Fibroblast of lung (primary cell): ENCODE measurements at places on chromosomes 3 and 15.

DNA sequence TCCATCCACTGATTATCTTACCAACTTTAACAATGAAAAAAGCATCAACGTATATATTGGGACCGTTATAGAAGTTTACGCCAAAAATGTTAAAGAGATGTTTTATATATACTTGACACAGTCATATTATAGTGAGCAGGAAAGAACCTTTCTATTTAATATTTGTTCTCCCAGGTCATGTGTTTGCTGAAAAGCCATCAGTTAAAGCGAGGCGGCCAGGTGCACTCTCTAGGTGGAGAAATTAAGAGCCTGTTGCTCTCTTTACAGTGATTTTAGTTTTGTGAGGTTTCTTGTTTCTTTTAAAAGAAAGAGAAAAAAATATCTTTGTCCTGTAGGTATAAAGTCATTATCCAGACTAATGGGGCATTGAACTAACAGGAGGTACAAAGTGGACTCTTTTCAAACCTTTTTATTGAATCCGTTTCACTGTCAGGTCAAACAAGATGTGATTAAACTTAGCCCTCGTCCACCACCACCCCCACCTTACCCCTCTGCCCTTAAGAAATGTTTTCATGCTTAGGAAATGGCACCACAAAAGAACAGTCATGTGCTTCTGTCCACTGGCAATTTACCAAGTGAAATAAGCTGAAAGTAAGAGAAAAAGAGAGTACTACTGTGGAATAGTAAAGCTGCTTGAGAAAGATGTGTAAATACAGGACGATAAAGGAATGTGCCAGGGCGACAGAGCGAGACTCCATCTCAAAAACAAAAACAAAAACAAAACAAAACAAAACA, 279.9 kb downstream of the PTPRG start:
- peak; percentile 89 for DNase-seq

DNA sequence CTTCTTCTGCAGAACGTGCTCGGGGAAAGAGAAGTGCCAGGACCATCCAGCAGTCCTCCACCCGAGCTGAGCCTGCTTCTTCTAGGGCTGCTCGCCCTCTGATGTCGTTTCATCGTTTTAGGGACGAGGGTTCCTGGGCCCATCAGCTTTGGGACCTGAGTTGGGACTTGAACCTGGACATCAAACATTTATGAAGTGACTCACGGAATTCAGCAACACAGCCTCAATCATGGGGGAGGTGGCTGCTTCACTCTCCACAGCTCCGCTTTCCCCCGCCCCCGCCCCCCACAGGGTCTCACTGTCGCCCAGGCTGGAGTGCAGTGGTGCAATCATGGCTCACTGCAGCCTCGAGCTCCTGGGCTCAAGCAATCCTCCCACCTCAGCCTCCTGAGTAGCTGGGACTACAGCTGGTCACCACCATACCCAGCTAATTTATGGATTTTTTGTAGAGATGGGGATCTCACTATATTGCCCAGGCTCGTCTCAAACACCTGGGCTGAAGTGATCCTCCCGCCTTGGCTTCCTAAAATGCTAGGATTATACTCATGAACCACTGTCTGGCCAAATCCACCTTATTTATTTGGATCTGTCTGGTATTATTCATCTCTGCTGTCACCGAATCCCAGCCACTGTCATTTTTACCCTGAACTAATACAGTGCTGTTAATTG, 725 bp upstream of the SCAMP2 start:
- no peak for DNase-seq

DNA sequence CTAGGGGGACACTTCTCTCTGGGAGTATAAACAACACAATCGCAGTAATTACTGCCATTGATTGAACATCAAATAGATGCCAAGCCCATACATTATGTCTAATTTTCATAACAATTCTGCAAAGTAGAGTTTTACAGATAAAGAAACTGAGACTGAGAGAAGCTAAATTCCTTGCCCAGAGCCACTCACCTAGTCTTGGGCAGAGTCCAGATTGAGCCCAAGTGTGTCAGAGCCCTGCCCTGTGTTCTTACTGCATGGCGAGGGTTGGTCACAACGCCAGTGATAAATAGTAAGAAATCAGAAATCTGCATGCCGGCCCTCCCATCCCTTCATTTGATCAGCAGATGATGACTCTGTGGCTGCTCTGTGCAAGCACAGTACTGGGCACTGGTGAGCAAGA, 106.3 kb downstream of the C3orf70 start:
- DNase-seq, result no peak

DNA sequence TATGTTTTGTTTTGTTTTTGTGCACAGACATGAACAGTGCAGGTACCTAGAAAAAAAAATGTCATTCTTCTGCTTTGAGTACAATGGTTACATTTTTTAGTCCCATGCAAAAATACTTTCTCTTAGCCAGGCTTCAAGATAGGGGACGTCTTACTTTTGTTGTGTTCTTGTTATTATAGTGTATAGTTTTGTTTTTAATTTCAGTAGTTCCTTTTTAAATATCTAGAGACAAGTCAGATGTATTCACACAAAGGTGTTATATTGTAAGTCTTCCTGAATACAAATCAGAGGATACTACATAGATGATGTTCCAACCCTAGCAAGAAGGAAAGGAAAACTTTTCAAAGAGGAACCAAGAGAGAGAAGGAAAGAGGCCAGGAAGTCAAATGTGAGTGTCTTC, 28.8 kb upstream of the IGSF11 start:
- no peak for DNase-seq

DNA sequence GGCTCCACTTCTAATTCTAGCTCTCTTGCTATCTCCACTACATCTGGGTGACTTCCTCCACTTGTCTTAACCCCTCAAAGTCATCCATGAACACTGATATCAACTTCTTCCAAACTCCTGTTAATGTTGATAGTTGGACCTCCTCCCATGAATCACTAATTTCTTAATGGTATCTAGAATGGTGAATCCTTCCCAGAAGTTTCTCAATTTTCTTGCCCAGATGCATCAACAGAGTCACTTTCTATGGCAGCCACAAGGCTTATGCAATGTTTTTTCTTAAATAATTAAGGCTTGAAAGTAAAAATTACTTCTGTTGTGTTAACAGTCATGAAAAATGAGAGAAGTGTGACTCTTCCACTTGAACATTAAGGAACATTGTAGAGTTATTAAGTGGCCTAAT, 164.3 kb downstream of the PCCB start:
- no peak for DNase-seq

DNA sequence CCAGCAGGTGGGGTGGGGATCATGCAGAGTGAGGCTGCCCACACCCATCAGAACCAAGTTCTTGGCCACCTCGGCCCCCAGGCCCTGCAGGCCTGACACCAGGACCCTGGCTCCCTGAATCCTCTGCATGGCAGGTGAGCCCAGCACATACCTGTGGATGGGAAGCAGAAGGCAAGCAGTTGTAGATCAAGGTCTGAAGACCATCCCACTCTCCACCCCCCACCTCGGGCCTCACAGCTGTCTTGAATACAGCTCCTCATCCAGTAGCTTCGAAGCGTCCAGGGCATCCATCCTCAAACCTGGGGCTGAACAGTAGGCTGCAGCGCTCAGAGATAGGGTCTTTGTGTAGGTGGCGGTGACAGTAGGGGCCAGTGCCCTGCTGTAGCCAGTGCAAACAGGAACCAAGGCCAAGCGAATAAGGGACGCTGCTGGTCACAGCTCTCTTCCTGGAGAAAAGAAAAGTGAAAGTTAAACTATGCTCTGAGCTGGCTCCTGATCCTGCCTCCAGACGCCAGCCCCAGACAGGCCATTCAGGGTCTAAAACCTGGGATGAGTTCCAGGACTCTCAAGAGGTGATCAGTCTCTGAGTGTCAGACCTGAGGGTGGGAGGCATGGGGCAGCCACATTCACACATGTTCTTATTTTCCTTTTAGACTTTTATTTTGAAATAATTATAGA, at the start of gene UBA7:
TSS of gene UBA7 (minus strand) at position 457 of the 678 bp plus-strand sequence. CDS start at position 291, 166 bp downstream.
- peak; percentile 88 for DNase-seq

- DNase-seq, result peak; percentile 6
Measured at GRCh38 chr3:185070491-185071286, 82.2 kb downstream of the C3orf70 start.

DNA sequence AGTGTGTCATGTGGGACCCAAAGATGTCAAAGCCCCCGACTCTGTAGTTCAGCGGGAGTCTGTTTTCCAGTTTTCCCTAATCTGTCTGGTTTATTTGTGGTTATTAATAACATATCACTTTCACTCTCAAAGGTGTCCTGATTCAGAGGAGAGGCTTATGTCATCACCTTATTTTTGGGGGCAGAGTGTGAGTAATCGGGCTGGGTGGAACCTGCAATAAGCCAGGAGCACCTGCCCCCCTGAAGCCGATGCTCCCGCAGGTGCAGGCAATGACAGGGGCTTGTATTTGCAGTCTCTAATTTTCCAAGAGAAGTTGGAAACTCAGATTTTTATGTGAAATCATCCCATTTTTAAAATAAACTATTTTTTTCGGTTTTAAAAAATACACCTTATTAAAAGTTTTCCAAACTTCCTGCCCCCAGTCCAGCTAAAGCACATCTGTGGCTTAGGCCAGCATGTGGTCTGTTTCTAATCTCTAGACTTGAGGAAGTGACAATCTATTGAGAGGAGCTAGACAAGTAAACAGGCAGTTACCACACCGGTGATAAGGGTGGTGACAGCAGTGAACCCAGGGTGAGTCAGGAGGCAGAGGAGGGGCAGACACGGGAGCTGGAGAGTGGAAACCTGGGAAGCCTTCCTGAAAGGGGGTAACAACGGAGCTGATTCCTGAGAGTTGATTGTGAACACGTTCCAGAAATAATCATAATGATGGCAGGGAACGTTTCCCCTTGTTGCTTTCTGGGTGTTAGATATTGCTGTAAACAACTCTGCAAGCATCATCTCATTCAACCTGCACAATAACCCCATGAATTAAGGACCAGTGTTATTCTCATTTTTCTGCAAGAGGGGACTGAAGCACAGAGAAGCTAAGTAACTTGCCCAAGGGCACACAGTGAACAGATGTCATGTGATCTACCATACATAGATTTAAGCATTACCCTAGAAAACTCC, 37.2 kb downstream of the BHLHE40 start:
- DNase-seq, result no peak

DNA sequence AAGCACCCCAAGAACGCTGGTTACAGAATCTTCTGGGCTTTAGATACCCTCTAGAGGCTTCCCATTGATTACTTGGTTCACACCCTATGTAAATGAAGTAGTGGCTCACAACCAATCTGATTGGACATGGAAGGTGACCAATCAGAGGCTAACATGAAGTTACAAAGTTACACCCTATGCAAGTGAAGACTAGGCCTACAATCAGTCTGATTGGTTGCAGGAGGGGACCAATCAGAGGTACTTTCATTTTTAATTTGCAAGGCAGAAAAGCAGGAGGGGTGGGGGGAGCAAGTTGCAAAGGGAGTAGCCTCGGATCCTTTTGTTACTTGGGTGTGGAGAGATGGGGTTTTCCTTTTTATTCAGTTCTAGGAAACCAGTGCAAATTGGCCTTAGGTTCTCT, 11.1 kb upstream of the RTP2 start:
- DNase-seq, result peak; percentile 45

GRCh38 chr3:87109465-87109864, 117.6 kb upstream of the CHMP2B start:
- DNase-seq, result no peak

DNA sequence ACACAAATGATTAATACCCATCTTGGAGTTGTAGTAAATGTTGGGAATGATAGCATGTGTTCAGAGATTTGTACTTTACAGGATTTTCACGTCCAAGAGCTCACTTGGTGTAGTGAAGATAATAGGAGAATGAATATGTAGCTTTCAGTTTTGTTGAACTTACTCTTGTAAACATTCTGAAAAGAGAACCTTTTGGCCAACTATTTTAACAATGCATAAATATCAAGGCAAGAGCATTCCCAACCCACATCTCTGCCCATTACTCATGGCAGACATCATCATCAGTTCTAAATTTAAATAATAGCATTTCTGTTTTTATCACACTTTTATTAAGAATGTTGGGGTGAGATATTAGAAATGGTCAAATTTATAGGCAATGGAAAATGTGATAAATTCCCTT, 465.2 kb upstream of the TPRG1 start:
- peak; percentile 62 for DNase-seq

GRCh38 chr3:197031315-197032285, 2.0 kb upstream of the MELTF start:
- DNase-seq, result peak; percentile 99

- DNase-seq, result no peak
Measured at GRCh38 chr3:126473292-126474168, 2.2 kb downstream of the ZXDC start.

- no peak for DNase-seq
Measured at GRCh38 chr3:15428539-15428938, 1.1 kb downstream of the EAF1 start.

GRCh38 chr15:63678393-63678792, 81.2 kb downstream of the FBXL22 start:
- DNase-seq, result no peak

DNA sequence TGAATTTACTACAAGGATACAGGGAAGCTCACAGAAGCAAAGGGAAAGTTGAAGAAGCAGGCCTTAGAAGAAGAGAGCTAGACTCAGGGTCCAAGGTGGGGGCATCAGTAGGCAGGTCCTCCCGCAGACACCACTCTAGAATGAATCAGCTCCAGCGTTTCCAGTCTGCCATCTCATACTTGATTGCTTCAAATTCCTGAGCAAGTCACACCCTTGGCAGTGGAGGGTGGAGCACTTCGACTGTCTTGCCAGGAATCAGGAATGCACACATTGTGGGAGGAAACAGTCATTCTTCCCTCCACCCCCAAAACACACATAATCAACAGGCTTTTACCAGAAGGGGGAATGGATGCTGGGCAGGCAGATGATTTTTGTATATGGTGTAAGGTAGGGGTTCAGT, 78.5 kb downstream of the CHCHD6 start:
- DNase-seq, result peak; percentile 78

DNA sequence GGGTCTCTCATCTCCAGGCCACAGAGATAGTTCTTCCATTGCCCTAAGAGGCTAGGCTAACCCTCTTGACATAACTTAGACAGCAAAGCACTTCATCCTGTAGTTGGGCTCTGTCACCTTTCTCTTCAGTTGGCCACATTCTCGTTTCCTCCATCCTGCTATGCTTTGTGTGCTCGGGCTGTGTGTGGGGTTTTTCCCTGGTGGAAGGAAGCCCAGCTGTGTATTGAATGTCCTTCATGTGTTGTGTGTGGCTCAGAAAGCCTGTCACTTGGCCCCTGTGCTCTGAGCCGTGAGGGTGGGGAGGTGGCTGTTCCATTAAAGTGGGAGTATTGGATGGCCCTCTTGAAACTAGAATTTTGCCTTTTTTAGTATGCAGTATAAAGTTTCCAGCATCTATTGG, 8.8 kb upstream of the EXOG start:
- no peak for DNase-seq

DNA sequence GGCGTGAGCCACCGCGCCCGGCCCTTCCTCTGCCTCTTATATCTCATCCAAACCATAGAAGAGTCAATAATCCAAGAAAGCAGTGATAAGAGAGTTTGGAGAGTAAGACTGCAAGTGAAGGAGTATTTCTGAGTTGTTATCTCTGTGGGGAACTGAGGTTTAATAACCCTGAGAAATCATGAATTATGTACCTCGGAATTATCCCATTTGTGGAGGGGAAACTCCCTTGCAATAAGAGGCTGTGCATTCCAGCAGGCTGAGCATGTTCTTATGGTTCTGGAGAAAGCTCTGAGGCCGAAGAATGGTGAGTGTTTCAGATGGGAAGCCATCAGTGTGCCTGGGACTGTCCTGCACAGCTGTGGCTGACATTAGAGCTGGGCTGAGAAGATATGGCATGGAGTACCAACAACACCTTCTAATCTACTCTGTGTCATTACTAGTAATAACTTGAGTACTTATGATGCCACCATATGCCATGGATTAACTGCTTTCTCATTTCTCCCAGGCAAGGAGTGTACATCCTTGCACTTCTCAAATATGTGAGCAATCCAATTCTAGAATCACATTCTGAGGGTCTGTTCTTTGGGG, 31.4 kb upstream of the NOX5 start:
- no peak for DNase-seq
